Osteoblast (primary cell): ENCODE measurements at places on chromosomes 6 and 20. TPM values are rescaled to one million over a fixed set of nuclear protein-coding genes. Genes with fewer than 3 reads are reported as not detected.

GRCh38 chr6:131967948-131968347 is 16.8 kb upstream of the CCN2 start:
- no peak for DNase-seq

- DNase-seq, result no peak
Measured at GRCh38 chr20:36017048-36017951, 48.9 kb downstream of the CNBD2 start.

The SEMG1 gene
- total RNA-seq, result not detected in 2 replicates

The TRIM10 gene
- total RNA-seq, result not detected in 2 replicates

The THBD gene
- 0.29 and 0.36 TPM in 2 replicates for total RNA-seq

The MACROD2 gene
- 1.8 and 4.0 TPM in 2 replicates for total RNA-seq

DNA sequence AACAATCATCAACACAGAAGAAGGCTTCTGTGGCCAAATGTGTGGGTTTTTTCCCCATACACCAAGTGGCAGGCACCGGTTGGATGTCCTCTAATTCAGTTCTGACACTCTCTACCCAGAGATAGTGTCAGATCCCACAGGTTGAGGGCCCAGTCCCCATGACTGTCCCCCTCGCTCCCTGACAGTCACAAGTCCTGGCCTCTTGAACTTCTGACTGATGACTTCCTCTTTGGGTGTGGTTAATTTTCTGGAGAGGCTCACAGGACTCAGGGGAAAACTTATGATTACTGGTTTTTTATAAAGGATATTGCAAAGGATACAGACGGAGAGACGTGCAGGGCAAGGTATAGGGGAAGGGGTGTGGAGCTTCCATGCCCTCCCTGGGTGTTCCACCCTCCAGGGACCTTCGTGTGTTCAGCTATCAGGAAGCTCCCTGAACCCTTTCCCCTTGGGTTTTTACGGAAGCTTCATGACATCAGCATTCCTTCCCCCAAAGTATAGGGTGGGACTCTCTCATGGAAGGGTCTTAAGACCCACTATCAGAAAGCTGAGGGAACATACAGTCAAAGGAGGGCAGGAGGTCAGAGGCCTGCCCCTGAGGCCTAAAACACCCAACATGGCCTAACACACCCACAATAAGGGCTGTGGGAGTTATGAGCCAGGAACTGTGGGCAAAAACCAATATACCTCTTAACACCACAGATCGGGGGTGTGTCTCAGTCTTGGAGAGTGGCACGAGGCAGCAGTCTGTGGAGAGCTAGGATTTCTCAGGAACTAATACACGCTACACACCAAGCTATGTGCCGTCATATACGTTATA is 33.3 kb downstream of the FARS2 start:
- DNase-seq, result no peak

DNA sequence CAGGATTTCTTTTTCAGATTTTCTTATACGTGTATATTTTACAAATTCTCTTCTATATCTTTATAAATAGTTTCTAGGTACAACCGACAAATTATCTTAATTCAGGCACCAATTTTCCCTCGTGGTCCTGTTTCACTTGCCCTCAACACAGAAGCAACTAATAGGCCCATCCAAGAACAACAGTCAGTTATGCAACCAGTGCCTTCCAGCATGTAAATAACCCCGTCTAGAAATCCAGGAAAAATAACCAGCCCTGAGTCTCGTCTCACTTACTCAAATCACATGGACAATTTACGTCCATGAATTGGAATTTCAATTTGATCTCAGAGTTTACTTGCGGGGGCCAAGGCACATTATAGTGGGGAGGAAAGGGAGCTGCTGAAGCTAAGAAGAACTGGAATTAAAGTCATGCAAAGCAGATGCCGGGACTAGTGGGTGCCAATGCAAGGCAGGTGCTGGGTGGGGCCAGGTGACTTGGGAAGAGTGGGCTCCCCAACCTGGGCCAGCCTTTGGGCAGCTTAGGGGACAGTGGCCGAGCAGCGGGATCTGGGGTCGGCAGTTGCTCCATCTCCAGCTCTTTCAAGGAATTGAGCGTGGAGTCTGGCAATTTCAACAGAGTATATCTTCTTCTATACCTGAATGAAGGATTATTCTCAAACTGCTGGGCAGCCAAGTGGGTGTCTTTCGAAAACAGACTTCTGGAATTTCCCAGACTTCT is 121.7 kb downstream of the EDN3 start:
- DNase-seq, result no peak

The TINAG gene
- not detected in 2 replicates for total RNA-seq

DNA sequence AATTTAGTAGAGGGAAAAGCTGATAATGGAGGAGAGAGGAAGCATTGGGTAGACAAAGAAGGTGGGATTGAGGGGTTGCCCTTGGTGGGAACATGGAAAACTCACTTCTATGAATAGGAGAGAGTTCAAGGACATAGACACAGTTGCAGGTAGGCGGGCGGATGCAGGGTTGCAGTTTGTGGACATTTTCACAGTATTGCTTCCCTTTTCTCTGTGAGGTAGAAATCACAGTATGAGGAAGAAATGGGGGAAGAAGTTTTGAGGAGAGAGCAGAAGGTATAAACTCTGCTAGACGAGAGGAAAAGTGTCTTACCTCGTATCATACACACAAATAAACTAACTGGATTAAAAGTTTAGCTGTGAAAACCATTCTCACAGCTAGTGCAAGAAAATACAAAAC is 200.7 kb upstream of the ECI2 start:
- DNase-seq, result no peak

DNA sequence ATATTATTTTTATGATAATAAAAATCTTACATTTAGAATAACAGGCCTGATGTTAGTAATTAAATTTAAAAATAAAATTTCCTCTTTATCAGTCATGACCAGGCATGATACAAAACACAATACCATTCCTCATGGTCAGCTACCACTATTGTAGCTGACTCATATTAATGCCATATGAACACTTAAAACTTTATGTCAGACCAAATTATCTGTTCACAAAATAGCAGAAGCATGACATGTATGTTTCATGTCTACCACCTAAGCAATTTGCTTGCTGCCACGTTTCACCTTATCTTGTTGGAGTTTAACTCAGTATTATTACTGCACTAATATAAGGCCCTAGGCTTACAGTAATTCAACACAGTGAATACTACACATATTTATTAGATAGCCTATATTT is 65.7 kb downstream of the HTR1B start:
- no peak for DNase-seq

GRCh38 chr20:57867181-57867803 is 157.5 kb upstream of the PMEPA1 start:
- DNase-seq, result no peak

The TMEM151B gene
- total RNA-seq, result not detected in 2 replicates

DNA sequence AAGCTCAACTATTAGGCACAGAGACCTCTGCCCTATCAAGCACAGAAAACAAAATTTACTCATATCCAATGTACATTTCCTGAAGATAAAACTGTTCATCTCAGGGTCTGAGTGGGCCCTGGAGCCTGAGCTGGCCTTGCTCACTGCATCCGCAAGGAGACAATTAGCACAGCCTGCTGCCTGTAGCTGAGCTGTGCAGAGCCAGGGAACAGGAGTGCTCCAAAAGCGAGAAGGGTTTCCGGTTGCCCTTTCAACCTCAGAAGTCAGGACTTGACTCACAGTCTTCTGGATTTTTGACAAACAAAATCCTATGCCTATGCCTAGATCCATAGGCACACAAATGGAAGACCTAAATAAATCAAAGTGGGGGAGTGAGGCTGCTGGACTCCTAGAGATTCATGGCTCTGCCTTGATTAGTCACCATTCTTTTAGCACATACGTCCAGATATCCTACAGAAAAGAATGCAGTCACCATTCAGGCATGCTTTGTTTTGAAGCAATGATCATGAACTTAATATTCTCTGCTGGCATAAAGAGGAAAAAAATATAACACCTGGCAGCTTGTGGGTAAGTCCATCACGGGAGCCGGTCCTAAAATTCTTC is 73.5 kb downstream of the BFSP1 start:
- no peak for DNase-seq

The BANF2 gene
- not detected in 2 replicates for total RNA-seq

The CLVS2 gene
- total RNA-seq, result not detected in 2 replicates

DNA sequence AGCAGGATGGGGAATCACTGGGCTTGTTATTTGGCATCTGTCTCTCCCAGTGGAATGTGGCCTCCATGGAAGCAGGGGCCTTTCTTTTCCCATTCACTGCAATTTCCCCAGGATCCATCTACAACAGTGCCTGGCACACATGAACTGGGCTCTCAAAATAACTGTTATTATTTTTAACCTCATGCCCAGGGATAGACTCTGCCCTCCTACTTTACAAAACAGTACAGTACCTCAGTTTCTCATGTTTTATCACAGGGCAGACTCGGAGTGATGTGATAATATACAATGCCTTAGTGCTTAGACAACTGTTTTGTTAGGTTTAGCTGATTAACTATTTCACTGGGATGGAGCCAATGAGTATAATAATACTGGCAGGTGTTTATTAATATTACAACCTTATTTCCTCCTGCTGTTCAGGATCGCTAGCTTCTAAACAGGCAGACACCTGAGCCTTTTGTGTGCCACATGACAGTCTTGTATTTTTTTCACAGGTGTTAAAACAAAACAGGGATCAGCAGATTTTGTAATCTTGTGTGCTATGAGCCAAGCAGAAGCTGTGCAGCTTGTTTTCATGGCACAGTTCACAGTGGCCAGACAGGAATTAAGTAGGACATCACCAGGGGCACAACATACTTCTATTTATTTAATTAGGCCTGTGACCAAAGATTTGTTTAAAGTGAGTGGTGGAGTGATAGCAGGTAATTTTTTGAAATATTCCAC is 157.7 kb upstream of the EYA4 start:
- no peak for DNase-seq

DNA sequence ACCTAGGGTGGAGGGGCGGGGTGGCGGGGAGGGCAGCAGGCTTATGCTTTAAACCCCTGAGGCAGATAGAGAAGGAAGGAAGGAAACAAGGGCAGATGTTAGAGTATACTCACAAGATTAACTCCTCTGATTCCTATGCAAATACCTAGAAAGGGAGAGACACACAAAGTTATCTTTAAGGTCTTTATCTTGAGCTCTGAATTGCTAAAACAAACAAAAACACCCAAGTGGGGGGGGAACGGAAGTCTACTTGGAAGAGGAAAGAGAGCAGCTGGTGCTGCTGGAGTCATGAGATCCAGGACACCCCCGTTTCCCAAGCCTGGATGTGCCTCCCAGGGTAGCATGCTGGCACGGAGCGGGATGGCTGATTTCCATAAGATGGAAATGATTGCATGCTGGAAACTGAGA is 43.4 kb downstream of the PLAGL1 start:
- DNase-seq, result no peak

The TSBP1 gene
- not detected in 2 replicates for total RNA-seq

GRCh38 chr6:8017276-8017701 is 46.9 kb downstream of the BLOC1S5 start:
- DNase-seq, result no peak
